CD8-positive, alpha-beta T cell (primary cell): ENCODE measurements at places on chromosomes 1 and 21.

GRCh38 chr1:3483801-3484444 is 29.5 kb downstream of the ARHGEF16 start:
- DNase-seq = no peak

DNA sequence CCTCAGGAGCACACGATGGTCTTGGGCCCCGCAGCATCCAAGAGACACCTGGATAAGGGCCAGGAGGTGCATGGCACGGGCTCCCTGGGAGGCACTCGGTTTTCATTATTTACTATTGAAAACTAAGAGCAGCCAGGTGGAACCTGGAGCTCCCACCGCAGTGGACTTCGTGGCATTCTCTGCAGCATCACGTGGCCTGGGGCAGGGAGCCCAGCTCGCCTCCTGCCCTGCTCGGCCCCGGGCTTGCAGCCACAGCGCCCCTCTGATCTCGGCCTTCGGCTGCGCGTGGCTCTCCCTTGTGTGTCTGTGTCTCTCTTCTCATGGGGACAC is 121.6 kb downstream of the SIK1 start:
- no peak for DNase-seq

GRCh38 chr21:34950980-34951379 is 98.1 kb downstream of the RUNX1 start:
- DNase-seq = no peak

DNA sequence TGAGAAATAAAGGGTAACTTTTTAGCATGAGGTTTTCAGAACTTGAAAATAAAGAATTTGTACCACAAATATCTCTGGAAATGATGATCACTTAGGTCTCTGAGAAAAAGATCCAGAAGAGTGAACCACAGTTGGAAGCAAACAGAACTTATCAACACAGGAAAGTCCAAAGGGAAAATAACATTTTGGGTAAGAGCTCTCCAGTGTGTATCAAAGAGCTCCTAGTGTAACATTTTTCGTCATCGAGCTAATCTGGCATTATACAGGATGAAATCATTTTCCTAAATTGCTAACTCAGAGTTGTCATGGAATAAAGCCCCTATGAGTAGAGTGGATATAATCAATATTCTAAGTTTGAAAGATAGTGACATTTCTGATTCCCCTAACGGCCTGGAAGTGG is 104.0 kb downstream of the LMO4 start:
- DNase-seq = no peak

DNA sequence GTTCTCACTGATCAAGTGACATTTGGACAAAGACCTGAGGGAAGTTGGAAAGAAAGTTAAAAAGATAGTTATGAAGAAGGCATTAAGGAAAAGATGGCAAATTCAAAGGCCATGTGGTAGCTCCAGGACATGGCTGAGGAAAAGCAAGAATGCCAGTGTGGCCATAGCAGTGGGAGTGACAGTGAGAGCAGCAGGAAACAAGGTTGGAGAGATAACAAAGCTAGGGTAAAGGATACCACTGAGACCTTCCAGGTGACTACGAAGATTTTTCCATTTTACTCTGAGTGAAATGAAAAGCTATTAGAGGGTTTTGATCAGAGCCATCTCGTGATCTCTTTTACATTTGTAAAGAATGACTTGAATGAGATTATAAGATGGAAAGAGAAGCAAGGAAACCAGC is 170.6 kb downstream of the SLC44A5 start:
- DNase-seq = no peak

GRCh38 chr1:208198236-208198635 is 45.9 kb downstream of the PLXNA2 start:
- no peak for DNase-seq

GRCh38 chr1:229068270-229068987 is 202.5 kb upstream of the RAB4A start:
- no peak for DNase-seq

DNA sequence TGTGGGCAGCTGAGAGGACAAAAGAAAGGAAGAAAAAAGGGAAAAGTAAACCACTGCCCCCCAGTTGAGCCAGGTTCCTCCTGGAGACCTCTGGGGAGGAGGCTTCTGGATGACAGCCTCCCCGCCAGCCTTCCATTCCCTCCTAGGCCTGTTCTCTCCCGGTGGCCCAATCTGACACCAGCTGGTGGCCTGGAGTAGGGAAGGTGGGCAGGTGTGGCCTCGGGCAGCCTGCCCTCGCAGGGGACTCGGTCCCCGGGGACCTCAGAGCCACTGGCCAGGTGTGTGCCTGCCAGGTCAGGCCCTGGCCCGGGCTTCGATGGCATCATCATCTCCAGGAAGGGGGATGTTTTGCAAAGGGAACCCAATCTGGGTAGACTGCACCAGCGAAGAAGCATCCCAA is 159.0 kb downstream of the CASZ1 start:
- DNase-seq = no peak

- no peak for DNase-seq
Observed at GRCh38 chr1:143735764-143736461, 235.9 kb downstream of the FAM72C start.

GRCh38 chr1:94048413-94049164 is 72.4 kb downstream of the ABCA4 start:
- DNase-seq = no peak

DNA sequence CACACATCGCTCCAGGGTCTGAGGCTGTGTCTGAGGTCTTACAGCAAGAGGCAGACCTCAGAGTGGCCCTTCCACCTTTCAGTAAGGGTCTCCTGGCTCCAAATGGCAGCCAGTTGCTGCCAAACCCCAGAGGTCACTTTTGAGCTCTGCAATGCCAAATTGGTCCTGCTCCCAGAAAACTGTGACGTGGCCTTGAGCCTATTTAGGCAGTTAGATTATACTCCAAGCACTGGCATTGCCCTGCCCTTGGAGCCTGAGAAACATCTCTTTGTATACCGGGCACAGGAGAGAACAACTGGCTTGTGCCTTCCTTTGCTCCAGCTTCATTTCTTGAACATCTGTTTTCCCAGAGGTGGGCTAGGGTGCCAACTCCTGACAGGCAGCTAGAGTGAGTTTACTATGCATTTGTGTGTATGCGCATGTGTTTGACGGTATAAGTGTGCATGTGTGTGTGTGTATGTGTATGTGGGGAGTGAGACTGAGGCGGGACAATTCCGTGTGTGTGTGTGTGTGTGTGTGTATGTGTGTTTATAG is 134.5 kb downstream of the IER5 start:
- no peak for DNase-seq

DNA sequence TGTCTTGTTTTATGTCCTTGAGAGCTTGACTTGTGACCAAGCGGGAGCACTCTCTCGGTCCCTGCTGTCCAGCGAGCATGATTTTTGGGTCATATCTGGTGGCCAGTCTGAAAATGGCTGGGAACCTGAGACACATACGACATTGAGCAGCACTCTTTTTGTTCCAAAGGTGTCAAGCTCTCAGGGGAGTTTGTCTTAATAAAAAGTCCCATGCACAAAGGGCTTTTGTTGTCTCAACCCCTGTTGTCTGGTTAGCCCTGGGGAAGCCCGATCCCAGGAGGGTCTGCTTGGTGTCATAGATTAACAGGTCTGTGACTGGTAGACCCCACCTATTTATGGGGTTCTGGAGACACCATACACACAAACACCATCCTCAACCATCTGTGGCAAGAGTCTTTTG is 57.8 kb upstream of the KLHDC7A start:
- no peak for DNase-seq

GRCh38 chr1:100861379-100861778 is 33.3 kb downstream of the EXTL2 start:
- no peak for DNase-seq

DNA sequence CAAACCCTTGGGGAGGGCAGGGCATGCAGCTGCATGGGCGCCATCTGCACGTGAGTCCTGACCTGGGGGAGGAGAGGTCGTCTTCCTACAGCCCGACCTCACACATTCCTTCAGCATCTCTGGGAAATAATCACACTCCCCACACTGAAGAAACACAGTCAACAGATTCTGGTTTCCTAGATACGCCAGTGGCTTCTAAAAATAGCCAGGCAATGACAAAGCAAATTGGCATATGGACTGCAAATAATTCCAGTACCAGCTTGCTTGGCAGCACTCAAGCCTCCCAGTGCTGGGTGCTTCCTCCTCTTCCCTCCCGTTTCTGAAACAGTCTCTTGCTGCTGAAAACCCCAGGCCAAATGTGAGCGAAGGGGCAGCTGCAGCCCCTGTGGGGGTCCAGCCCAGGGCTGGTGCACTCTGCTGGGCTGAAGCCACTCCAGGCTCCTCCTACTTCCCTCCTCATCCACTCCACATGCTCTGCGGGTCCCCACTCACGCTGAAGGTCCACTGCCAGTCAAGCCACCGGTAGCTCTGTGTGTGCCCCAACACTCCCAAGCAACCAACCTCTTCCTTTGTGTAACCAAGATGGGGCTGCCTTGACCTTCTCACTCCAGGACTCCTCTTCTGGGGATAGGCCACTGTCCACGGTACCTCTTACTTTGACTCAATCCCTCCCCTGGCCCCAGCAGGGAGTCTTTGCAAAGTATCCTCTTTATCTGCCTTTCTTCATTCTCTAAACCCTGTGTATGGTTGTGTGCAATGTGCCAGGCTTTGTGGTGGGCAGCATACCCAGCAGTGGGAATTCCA is 69.0 kb downstream of the KCND3 start:
- no peak for DNase-seq

- peak; percentile 73 for DNase-seq
Observed at GRCh38 chr1:152052606-152053005, 15.8 kb upstream of the S100A11 start.

DNA sequence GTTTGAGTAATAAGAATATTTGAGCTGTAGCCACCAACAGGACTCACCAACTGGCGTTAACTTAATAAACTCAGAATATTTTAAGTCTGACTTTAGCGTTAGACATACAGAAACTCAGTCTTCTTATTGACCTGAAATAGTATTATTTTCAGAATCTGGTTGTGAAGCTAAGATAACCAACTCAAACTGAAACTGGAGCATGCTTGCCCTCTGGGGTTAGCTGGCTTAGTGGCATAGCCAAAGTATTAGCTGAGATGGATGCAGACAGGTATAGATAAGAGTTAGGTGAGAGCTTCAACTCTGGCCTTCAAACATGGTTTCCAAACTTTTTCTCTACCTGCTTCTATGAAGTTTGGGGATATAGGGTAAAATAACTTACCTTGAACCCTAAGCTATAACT is 40.5 kb downstream of the AMY1C start:
- DNase-seq = no peak

- DNase-seq = peak; percentile 73
Observed at GRCh38 chr1:156160743-156161171, 7.4 kb downstream of the SEMA4A start.

DNA sequence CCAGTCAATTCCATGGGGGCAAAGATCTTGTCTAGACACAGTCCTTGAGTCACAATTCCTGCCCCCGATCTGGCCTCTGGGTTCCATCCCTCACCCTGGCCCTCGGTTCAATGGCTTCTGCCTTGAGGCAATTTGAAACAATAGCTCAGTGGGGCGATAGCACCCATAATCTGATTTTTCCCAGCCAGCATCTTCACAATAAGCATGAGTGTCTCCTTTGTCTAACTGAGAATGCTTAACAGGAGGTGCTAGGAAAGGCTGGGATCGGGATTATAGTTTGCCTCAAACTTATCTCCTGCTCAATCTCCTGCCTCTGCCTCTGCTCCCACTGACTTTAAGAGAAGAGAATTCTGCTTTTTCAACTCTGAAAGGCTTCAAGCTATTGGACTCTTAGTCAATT is 293.9 kb upstream of the PROX1 start:
- DNase-seq = no peak

DNA sequence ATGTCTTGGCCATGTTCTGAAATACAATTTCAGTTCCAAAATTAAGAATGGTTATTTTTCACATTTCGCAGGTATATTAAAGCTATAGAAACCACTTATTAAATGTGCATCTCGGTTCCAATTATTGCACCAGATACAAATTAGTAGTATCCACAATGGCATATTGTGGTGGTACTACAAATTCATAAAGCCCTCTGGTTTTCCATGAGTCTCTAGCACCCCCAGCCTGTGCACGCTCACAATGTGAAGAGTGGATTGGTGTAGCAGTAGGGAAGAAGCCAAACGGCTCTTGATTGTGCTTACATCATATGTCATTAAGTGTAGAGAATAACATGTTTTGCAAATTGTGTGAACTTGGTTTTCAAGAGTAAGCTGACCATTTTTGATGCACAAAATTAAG is 1.9 kb upstream of the BRINP3 start:
- DNase-seq = no peak

DNA sequence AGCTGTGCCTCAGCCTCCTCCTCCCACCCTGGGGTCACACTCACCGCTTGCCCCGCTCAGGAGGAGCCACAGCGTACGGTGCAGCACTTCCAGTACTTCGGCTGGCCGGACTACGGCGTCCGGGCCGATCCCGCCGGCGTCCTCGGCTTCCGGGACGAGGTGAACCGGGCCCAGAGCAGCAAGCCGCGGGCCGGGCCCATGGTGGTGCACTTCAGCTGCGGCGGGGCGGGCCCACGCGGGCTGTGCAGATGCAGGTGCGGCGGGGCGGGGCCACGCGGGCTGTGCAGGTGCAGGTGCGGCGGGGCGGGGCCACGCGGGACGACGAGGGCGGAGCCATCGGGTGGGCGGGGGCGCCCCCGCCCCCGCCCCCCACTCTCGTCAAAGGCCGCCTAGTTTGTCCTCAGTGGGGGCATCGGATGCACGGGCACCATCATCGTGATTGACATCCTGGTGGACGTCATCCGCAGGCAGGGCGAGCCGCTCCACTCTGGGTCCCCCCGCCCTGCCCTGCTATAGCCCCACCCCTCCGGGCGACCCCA is 5.5 kb downstream of the RNF223 start:
- peak; percentile 78 for DNase-seq

DNA sequence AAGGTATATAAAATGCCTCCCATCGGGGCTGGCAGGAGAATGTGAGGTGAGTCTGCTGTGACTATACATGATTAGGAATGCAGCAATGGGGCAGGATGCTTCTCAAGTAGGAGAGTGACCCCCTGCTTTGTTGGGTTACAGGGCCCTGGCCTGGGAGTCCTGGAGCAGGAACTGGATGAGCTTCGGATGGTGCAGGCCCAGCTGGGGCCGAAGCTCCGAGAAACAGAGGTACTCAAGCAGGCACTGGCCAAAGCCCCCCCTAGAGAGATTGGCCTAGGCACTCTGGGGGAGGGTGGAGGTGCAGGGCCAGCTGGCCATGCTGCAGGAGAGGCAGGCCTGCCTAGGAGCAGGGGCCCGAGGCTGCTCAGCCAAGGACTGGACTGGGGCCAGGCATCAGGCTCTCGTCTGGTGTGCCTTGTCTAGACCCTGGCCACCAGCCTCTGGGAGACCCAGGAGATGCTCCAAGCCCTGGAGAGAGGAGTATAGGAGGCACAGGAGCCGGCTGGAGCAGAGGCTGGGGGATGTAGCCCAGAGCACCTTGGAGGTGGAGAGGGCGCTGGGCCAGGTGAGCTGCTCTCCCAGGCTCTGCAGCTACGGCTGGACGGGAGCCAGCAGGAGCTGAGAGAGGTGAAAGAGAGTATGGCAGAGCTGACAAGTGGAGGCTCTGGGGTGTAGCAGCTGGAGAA is 32.8 kb upstream of the PKP1 start:
- no peak for DNase-seq

- no peak for DNase-seq
Observed at GRCh38 chr1:39142401-39143060, 62.0 kb upstream of the MACF1 start.

GRCh38 chr1:159892944-159893343 is 7.0 kb downstream of the CFAP45 start:
- DNase-seq = no peak

- DNase-seq = peak; percentile 11
Observed at GRCh38 chr1:12179676-12180075, 12.9 kb downstream of the TNFRSF1B start.

- no peak for DNase-seq
Observed at GRCh38 chr1:37152491-37152890, 118.2 kb upstream of the GRIK3 start.
